Dermis blood vessel endothelial cell (primary cell): ENCODE measurements at places on chromosomes 1 and 21. TPM values are rescaled to one million over a fixed set of nuclear protein-coding genes. Genes with fewer than 3 reads are reported as not detected.

LINGO4 gene
- not detected in 2 replicates for total RNA-seq

DNA sequence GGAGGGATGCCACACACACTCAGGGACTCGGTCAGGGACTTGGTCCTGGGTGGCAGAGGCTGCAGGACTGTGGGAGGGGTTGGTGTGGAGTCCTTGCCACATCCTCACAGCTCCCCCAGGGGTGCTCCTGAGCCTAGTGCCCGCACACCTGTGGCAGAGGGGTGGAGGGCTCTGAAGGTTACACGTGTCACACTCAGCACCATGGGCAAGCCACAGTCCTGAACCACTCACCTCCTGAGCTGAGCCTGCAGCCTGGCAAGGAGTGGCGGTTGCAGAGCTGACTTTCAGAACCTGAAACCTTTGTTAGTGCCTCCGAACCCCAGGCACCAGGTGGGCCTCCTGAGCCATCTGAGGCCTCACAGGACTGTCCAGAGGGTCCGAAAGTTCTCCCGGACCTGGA, 249.2 kb upstream of the C1orf174 start:
- no peak for DNase-seq

DNA sequence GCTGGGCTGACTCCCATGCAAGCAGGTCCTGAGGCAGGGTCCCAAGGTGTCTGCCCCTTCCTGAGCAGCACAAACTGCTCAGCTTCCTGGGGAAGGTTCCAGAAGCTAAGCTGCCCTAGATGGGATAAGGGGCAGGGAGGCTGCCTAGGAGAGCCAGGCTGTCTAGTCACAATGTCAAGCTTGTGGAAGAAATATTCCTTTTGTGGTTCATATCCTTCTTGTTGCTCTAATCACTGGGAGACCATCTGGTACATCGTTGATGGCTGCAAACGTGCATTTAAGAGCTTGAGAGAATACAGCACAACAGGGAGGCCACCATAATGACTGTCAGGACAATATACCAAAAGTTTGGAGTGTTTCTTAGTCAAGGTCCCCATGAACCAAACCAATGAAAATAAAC, 67.4 kb downstream of the SLC16A1 start:
- no peak for DNase-seq

GRCh38 chr1:243217349-243217748, 37.7 kb downstream of the CEP170 start:
- no peak for DNase-seq

GRCh38 chr21:15130326-15130725, 65.5 kb upstream of the NRIP1 start:
- DNase-seq: no peak

DNA sequence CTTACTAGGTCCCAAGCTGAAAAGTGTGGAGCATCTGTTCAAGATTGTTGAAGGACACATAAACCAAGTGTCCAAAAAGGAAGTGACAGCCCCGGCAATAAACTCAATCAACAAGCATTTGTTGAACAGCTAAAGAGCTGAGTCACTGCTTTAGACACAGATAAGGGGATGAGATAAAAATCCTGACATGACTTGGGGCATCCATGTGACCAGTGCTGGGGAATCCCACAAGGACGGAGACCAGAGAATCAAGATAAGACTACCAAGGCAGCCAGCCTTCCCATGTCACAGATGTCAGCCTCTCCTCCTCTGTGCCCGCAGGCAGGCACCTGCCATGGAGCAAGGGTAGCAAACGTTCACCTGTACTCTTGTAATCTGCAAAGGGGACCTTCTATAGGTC, 118.6 kb upstream of the KAZN start:
- no peak for DNase-seq
